NCI-H524 treated with DMSO at 0.1 percent for 48 hours (cell line): ENCODE measurements at places on chromosomes 16 and 17.

DNA sequence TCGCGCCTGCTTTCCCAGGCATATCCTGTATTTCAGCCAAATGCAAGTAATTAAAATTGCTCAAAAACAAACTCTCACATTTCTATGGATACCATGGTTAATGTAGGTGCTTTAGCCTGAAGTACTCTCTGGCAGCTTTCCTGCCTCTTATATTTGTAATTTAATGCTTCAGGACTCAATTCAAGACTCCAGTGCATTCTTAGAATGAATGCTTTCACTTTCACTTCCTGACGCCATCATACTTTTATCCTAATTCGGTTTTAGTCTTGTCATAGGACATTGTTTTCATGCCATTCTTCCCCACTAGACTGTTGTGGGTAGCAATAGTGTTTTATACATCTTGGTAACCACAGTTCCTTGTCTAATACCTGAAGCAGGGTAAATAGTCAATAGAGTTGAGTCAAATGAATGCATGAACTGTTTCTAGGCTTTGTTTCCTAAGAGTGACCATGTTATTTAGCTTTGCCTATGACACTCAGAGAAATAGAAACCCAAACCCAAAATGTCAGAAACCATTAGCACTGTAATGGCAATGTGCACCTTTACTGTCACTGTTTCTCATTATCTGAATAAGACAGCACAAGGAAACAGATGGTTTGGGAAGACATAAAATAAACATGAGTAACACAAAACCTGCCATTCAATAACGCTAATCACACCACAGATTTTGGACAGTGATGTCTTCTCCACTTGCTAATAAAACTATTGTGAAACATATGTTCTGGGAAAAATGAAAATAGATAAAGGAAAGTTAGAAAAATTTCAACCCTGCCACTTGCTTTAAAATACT, 705.5 kb downstream of the CDH11 start:
- peak; percentile 79 for DNase-seq

DNA sequence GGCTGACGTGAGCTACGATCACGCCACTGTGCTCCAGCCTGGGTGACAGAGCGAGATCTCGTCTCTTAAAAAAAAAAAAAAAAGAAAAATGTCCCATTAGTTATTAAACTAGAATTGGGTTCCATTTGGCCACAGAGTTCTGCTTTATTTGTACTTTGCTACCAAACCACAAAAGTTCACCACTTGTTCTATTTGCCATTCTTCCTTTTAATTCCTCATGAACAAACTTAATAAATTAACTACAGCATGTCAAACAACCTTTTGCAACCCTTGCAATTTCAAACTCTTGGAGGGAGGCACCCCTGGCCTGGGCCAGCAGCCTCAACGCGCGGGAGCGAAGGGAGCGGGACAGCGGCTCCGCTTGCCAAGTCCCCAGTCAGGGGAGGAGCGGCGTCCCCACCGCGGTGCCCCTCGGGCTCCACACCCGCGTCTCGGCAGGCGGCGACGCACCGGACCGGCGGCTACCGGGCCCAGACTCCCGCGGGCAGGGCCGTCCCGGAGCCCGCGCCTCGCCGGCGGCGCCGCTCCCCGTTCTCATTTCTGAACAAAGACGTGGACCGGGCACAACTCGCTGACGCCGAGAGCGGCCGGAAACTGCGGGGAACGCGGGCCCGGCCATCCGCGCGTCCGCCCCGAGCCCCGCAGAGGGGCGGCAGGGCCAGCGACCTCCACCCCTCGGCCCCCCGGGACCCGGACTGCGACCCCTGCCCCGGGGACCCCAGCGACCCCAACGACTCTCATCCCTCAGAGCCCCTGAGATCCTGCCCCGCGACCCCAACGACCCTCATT, 775 bp downstream of the CYTH1 start:
- no peak for DNase-seq

GRCh38 chr16:1691956-1692355, 13.9 kb downstream of the JPT2 start:
- no peak for DNase-seq

DNA sequence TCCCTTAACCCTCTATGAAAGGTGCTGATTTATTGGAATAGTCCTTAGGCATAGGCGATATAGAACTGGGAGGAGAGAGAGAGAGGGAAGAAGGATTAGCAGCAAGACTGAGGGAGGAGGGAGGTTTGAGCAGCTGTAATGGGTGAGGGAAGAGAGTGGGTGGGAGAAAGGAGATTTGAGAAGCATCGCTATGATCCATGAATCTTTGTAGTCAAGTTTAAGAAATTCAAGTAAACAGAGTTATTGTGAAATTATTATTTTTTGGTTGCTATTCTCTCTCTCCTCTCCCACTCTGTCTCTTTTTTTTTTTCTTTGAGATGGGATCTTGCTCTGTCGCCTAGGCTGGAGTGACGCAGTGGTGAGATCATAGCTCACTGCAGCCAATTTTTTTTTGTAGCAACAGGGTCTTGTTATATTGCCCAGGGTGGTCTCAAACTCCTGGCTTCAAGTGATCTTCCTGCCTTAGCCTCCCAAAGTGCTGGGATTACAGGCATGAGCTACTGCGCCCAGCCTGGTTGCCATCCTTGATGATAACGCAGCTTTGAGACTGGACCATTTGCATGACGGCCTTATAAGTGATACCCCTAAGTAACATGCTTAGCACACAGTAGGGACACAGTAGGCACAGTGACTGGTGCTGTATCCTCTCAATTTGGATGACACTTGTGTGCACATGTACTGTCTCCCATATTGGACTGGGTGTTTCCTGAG, 21.0 kb upstream of the TNS4 start:
- DNase-seq, result no peak

- DNase-seq, result no peak
Observed at GRCh38 chr17:83118071-83118841, 38.8 kb downstream of the METRNL start.

GRCh38 chr17:28370035-28370743, at the start of gene VTN:
Gene VTN (minus strand): TSS chr17:28370307. CDS start chr17:28370203, 104 bp downstream.
- no peak for DNase-seq

- DNase-seq, result peak; percentile 99
Observed at GRCh38 chr17:29560316-29560715, 6.5 kb downstream of the ABHD15 start.

- DNase-seq, result no peak
Observed at GRCh38 chr16:89197033-89197632, 3.2 kb downstream of the SLC22A31 start.

- DNase-seq, result no peak
Observed at GRCh38 chr17:12928736-12929135, 89.1 kb downstream of the ELAC2 start.

- DNase-seq, result no peak
Observed at GRCh38 chr16:89855301-89855945, 18.0 kb upstream of the TCF25 start.

- no peak for DNase-seq
Observed at GRCh38 chr17:38874505-38875400, 4.9 kb downstream of the LASP1 start.

- no peak for DNase-seq
Observed at GRCh38 chr16:626787-627453, 3.9 kb upstream of the WFIKKN1 start.

GRCh38 chr17:34542700-34543336, 36.6 kb upstream of the TMEM132E start:
- DNase-seq, result no peak

DNA sequence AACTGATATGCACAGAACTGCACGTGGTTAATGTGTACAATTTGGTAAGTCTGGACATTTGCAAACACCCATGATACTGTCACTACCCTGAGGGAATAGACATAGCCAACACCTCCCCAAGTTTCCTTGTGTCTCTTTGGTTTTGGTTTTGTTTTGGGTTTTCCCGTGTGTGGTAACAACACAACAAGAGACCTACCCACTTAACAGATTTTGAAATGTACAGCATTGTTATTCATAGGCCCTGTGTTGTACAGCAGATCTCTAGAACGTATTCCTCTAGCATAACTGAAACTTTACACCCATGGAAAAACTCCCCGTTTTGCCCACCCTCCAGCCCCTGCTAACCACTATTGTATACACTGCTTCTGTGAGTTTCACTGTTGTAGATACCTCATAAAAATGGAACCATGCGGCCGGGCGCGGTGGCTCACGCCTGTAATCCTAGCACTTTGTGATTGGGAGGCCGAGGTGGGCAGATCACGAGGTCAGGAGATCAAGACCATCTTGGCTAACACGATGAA, 76.3 kb upstream of the TBC1D3K start:
- no peak for DNase-seq

GRCh38 chr17:69159418-69159817, 17.7 kb upstream of the ABCA6 start:
- no peak for DNase-seq
